Stimulated activated CD4-positive, alpha-beta T cell treated with anti-CD3 and anti-CD28 coated beads, Interleukin-15, amount 100 ng/mL, for 1 hour (primary cell): ENCODE measurements at places on chromosomes 4 and X.

- no peak for DNase-seq
Observed at GRCh38 chr4:138182838-138183426, 59.2 kb downstream of the SLC7A11 start.

DNA sequence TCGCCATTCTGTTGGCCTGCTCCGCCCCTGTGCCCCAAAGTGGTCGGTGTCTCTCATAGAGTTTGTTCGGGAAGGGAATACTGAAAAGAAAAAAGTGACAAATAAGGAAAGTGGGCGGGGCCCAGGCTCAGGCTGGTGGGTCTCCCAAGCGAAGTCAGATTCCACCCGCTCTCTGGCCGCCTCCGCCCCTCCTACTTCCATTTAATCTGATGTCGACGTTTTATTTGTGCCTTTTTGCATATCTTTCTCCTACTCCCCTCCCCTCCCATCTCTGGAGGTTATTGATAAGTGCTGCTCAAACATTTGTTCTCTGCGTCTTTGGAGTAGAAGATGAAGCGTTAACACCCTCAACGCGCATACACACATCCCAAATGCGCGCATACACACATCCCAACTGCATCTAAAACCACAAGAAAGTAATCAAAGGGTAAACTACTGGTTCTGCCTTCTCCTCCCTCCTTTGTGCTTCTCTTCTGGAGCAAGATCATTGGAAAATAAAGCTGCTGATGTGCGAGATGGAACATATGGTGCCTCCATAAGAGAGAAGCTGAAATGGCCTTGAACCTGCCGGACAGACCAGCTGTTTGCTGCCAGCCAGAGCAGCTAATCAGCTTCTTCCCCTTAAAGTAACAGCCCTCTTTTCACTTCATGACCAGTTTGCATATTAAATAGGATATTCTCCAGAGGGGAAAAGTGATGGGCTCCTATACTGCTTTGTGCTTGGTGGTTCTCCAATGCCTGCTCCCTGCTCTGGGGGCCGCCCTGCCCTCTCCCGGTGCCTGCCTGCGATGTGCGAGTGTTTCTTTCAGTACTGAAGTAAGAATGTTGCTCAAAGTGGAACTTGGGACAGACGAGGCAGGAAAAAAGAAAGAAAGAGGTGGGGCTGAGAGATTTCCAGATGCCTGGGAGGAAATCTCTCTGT lies 3.1 kb downstream of the MAMLD1 start:
- DNase-seq: no peak

DNA sequence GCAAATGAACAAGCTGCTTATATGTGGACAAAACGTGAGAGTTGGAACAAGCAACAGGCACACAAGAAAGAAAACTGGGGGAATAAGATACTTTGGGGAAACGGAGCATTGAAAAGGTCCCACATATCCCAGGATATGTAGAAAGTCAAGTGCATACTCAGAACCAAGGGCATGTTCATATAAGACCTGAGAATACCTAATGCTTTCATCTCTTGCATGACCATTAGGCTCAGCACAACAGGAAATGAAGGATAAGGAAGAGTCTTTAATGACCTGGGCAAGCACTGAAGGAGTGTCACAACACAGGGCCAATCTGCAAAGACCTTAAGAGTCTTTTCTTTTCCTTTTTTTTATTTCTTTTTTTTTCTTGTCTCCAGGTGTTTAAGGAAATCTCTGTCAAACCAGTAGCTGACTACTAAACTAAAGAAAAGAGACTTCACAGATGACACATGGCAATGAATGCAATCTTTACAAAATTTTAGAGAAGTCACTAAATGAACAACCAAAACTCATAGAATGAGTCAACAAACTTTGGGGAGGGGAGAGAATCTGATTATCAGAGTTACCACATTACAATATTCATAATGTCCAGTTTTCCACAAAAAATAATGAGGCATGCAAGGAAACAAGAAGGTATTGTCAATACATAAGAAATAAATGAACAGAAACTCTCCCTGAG lies 67.9 kb upstream of the STK26 start:
- no peak for DNase-seq

GRCh38 chrX:39936886-39937770 lies 160.6 kb downstream of the BCOR start:
- DNase-seq: no peak

- no peak for DNase-seq
Observed at GRCh38 chr4:97185233-97185632, 958.0 kb downstream of the STPG2 start.

DNA sequence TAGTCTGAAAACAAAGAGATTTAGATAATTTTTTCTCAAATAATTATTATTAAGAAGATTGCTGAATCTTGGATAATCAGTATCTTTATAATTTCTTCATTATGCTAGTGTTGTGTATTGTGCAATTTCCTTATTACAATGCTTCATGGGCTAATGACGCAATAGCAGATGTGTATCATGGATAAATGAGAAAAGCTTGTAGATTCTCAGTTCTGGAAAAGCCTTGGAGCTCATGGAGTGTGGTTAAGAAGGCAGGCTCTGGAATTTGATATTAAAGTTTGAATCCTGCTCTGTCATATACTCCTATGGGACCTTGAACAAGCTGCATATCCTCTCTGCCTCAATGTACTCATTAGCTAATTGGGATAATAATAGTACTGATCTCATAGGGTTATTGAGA lies 18.9 kb upstream of the CXCL8 start:
- no peak for DNase-seq

- DNase-seq: no peak
Observed at GRCh38 chr4:10161840-10162239, 45.2 kb upstream of the WDR1 start.

DNA sequence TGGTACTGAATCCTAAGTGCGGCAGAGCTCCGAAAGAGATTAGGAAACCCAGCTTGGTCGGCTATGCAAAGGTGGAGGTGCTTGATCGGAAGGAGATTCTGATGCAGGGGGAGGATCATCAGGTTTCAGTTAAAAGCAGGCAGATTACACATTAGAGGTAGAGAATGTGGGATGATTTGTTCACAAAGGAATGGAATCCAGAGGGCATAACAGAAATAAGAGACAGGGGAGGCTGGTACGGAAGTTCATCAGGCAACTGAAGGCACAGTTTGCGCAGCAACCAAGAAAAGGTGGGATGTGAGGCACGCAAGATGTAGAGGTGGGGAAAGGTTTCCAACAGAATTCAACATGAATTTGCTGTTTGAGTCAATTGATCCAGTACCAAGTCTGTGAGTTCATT lies 424 bp upstream of the ZNF330 start:
- DNase-seq: no peak

GRCh38 chr4:86939729-86940575 lies 5.1 kb downstream of the AFF1 start:
- DNase-seq: no peak

DNA sequence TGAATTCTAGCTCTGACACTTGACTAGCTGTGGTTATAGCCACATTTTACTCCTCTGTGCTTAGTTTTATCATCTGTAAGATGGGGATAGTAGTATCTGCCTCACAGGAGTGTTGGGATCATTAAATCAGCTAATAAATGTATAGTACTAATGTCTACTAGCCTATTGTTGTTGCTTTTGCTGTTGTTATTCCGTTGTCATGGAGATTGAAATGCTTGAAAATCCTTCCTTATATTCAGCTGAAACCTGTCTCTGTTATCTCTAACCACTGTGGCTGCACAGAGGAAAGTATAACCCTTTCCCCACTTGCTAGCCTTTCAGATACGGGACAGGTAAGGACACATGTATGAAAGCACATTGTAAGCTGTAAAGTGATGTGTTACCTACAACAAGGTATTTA lies 33.9 kb downstream of the CLCN5 start:
- DNase-seq: no peak

GRCh38 chr4:10326075-10326474 lies 131.2 kb downstream of the ZNF518B start:
- DNase-seq: no peak

- DNase-seq: no peak
Observed at GRCh38 chr4:43275779-43276178, 383.3 kb downstream of the GRXCR1 start.

GRCh38 chrX:56130031-56130430 lies 102.1 kb upstream of the KLF8 start:
- no peak for DNase-seq

- no peak for DNase-seq
Observed at GRCh38 chr4:92514627-92515026, 210.9 kb downstream of the GRID2 start.

- DNase-seq: no peak
Observed at GRCh38 chr4:38822748-38823303, 18.2 kb upstream of the TLR1 start.

GRCh38 chr4:149056615-149057014 lies 614.4 kb upstream of the NR3C2 start:
- DNase-seq: no peak

DNA sequence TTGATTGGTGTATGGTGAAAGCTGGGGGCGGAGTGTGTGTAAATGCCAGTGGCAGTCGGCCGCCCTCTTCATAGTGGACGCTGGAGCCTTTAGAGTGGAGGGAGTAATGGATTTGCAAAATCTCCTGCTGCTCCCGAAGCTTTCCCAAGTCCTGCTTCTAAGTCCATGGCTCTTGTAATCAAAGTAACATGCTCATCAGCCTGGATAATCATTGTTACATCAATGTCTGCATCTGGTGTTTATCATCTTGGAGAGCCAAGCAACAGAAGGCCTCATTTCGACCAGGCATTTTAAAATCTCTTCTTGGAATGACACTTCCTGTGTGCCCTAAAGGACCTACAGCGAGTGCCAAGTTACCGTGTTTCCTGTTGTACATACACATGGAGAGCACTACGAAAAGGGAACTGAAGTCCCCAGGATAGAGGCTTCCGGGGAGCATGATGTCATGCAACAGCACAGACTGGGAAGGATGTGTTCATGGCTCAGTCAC lies 32.2 kb downstream of the UNC5C start:
- no peak for DNase-seq

- no peak for DNase-seq
Observed at GRCh38 chrX:123847056-123847455, 12.8 kb upstream of the XIAP start.

DNA sequence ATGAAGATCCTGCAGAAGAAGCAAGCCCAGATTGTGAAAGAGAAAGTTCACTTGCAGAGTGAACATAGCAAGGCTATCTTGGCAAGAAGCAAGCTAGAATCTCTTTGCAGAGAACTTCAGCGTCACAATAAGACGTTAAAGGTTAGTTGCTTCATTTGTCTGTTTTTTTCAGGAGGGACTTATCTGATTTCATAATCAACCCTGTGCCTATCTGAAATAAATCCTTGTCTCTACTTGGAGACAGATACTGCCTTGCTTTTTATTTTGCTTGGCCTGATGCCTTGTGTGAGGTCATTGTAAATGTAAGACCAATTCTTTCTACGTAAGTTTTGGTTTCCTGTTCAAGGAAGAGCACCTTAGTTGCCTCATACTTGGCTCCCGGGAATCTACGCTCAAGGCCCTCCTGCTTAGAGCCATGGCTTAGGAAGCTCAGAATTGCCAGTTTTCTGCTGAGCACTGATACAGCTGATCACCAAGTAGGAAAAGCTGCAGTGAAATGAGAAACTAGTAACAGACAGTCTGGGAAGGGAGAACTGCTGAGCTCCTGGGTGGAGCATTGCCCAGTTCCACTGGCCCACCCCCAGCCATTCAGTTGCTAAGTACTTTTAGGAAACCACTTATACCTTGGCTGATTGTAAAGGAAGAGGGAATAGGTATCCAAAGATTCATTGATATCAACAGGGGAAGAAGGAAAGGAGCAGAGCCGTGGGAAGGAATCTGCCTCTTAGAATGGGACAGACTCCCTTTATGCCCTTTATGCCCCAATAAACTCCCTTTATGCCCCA lies 41.8 kb downstream of the RBBP7 start:
- no peak for DNase-seq

- no peak for DNase-seq
Observed at GRCh38 chrX:39163581-39164126, 362.4 kb downstream of the MID1IP1 start.

DNA sequence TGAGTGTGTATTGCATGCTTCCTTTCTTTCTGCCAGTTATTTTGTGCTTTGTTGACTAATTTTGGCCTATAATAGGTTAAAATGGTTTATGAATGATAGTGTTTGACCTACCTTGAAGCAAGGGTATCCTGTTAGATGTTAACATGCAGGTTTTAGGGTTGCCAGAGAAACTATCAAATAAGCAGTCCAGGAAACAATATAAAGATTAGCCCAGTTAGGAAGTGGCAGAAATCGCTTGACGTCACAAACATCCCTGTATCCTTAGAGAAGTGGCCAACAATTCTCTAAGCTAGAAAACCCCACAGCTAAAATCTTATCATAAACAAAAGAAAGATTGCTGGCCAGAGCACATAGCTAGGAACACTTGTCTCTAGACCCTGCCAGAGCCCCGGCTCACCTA lies 3.8 kb downstream of the NAP1L5 start:
- no peak for DNase-seq

- no peak for DNase-seq
Observed at GRCh38 chr4:85747882-85748491, 273.0 kb downstream of the ARHGAP24 start.

- no peak for DNase-seq
Observed at GRCh38 chr4:60590116-60590515, 610.0 kb upstream of the ADGRL3 start.

DNA sequence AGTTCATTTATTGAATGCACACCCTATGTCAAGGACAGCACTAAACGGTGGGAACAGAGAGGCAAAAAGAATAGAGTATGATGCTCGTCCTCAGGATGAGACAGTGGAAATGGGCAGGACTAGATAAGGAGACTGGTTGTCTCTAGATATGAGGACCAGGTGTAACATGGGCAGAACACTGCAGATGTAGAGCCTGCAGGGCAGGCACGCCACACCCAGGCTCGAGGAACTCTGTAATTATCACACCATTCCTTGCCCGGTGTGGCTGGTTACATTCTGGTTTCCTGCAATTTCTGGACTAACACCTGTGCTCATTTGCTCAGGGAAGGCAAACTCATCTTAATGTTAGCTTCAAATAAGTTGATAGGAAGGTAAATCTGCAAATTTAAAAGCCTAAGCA lies 334.4 kb downstream of the DHX15 start:
- DNase-seq: no peak

GRCh38 chr4:57113870-57114269 lies 3.7 kb upstream of the IGFBP7 start:
- DNase-seq: no peak

DNA sequence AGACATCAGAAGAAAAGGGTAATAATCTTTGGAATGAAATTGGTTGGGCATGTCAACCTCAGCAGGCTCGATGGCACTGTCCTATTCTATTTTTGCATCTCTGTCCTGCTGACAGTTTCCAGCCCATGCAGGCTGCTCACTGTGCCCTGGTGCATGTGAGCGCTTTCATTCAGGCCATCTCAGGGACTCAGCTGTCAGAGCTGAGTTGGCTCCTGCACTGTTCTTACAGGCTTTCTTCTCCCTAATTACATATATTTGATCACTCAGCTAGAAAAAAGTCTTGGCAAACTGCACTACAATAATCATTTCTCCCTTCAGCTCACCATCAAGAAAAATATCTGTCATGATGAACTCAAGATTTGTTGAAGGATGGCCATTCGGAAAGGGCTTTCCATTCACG lies 84.7 kb downstream of the RASL11B start:
- no peak for DNase-seq

DNA sequence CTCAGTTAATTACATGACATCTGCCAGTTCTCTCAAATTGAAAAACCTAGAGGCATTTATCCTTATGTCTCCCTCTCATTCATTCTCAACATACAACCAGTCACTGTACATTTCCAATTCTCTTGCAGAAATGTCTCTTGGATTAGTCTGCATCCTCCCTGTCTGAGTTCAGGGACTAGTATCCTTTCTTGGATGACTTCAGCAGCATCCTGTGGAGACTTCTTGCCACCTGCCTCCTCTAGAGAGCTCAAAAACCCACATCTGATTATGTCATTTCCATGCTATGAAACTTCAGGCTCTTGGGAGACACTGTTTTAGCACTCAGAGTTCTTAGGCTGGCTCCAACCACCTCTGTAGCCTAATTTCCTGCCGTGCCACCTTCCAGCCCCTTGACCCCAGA lies 515.1 kb upstream of the DIPK2B start:
- DNase-seq: no peak
